ENCODE measurements at places on chromosomes 16 and 17.

DNA sequence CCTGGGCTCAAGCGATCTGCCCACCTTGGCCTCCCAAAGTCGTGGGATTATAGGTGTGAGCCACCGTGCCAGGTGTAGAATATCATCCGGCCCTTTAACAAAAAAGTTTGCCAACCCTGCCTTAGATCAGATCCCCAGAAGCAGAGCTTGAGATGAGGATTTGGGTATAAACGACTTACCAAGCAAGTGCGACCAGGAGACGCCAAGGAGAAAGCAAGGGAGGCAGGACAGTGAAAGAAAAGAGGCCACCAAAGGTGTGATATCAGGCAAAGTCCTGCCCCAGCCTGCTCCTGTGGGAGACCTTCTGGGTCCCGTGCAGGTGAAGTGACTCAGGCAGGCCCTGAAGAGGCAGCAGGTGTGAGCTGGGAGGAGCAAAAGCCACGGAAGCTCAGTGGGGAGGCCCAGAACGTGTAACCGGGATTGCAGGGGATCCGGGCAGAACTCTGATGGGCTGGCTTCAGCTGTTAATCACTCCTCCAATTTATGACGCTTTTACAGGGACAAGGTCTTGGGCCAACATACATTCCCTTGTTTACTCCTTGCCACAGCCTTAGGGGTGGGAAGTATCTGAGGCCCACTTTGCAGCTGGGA, 14.1 kb upstream of the CALB2 start:
- DNase-seq: no peak

- peak; percentile 89 for DNase-seq
Measured at GRCh38 chr16:31476303-31477219, 4.6 kb downstream of the TGFB1I1 start.

- DNase-seq: no peak
Measured at GRCh38 chr16:89024546-89025060, 47.6 kb upstream of the CBFA2T3 start.

GRCh38 chr17:55883149-55883548, 132.3 kb downstream of the PCTP start:
- DNase-seq: no peak

DNA sequence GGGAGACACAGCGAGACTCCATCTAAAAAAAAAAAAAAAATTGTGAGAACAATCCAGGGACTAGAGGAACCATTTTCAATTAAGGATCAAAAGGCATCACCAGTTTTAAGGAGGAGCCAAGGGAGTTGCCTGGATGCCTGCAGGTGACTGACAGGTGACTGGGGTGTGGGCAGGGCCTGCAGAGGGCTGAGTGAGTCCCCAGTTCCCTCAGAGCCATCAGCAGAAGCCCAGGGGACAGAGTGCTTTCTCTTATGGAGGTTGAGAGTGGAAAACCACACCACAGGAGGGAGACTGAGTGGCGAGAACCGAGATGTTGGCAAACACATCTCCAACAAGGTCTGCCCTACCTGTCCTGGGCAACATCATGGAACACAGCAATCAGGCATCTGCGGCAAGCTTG, 27.1 kb upstream of the CREBBP start:
- no peak for DNase-seq

DNA sequence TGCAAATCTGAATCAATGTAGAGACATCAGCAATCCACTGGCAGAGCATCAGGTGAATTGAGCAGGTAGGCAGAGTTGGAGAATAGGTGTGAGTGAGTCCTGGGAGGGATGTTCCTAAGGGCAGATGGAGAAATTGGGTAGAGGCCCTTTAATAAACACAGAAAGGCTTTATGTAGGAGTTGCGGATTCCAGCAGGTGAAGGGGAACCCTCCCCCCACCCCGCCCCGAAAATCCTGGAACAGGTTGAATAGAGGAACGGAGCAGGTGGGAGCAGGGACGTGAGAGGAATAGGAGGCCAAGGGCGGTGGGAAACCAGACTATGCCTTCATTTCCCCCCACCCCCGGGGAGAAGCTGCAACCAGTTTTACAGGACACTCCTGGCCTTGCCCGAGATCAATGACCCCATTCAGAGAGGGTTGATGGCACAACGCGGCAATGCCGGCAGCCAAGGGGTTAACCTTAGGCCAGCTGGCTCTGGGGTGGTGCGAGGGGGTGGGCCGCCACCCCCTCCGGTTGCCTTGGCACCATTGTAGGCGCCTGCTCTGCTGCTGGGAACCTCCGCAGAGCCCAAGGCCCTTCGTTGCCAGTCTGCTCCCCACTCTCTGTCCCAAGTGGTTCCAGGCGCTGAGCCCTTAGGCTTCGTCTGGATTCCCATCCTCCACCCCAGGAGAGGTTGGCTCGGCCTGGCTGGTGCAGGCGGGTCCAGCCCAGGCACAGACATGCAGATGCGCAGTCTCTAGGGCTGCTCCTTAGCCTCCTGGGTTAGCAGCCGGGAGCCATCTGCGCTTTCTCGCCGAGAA, 814 bp upstream of the RUNDC3A start:
- DNase-seq: no peak

DNA sequence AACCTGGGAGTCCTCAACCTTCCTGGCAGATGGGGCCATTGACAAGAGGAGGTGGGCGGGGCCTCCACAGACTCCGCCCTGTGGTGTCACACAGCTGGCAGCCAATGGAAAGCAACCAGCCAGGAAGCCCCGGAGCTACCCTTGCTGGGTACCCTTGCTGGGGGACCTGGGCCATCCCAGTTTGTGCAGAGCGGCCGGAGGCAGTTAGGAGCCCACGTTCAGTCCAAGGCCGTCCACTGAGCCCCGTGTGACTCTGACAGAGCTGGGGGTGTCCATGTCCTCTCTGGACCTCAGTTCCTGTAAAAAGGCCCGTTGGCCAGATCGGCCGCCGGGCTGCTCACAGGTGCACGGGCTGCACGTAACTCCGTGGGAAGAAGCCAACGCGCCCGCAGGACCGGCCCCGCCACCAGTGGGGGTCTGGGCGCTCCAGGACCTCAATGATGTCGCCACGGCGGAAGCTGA, 17.1 kb upstream of the FAM83G start:
- peak; percentile 27 for DNase-seq

GRCh38 chr16:88099563-88099890, 148.3 kb downstream of the BANP start:
- DNase-seq: no peak

- DNase-seq: no peak
Measured at GRCh38 chr16:68660359-68660795, 15.3 kb downstream of the CDH3 start.

- no peak for DNase-seq
Measured at GRCh38 chr17:38903404-38903803, 22.0 kb upstream of the LASP1NB start.

- DNase-seq: no peak
Measured at GRCh38 chr17:14165616-14166015, 71.0 kb downstream of the CDRT15 start.

GRCh38 chr17:22411185-22411784, 719.0 kb downstream of the KCNJ18 start:
- DNase-seq: no peak

GRCh38 chr17:74527756-74528155, 3.5 kb downstream of the CD300LB start:
- no peak for DNase-seq

DNA sequence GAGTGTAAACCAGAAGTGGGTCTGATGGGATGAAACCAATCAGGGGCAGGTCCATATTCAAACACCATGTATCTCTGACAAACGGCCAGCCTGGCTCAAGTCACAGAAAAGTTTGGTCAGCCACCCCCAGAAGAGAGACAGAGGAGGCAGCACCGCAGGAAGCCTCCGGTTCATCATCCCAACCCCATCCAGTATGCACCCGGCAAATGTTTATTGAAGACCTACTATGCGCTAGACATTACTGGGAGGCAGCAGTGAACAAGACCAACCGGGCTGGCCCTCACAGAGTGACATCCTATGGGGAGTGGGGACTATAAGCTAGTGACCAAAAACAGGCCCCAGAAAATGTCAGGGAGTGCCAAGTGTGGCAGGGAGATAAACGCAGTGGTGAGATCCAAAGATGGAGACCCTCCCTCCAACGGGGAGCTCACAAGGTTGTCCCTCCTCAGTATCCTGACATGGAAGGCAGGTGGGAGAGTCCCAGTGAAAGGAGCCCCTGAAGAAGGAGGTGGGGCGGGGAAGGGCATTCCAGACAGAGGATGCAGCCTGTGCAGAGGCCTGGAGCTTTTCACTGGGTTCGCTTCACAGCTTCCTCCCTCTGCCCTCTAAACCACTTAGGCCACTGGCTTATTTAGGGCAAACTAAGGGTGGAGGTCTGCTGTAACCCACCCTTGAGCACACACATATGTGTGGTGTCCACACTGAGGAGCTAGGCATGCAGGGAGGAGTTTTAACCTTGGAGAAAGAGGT, 2.0 kb downstream of the GSG1L start:
- no peak for DNase-seq

DNA sequence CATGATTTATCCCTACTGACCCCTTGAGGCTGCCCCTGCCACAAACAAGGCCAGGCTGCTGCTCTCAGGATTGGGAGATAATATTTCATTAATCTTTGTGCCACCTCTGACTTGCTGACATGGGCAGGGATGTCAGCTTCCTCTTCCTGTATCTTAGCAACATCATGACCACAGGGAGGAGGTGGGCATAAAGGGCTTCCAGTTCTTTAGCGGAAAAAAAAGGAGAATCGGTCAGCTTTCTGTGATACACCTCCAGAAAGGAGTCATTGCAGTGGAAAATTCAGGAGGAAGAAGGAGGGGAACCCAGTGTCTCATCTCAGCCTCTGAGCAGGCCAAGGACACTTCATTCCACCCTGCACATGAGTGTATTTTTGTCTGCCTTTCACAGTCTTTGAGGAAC, 206.8 kb upstream of the SDK2 start:
- no peak for DNase-seq

DNA sequence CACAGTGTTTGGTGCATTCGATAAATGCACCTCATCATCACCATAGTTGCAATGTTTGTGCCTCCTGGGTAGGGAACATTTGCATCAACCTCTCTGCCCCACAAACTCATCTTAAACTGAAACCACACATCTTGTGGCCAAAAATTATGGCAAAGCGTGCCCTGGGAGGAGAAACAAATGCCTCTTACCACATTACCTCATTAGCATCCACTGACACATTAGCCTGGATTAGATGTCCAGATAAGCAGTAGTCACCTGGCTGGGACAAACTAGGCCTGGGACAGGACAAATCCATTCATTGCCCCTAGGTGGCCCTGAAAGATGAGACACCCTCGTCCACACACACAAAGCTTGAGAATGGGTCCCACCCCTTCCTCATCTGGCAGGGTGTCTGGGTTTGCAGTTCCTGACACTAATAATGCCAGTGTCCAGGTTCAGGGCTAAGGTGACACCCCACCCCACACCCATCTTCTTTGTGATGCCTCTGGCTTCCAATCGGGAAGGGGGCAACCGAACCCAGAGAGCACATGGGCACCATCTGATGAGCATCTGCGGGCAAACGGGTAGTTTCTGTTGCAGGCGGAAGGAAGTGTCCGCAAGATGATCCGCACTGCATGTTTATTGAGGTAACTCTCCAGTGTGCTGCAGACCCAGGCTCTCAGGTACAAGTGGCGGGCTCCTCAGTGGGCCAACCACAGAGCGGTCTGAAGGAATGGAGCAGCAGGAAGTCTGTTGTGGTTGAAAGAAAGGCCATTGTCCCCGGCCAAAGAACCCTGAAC, 8.6 kb downstream of the XYLT1 start:
- DNase-seq: no peak

DNA sequence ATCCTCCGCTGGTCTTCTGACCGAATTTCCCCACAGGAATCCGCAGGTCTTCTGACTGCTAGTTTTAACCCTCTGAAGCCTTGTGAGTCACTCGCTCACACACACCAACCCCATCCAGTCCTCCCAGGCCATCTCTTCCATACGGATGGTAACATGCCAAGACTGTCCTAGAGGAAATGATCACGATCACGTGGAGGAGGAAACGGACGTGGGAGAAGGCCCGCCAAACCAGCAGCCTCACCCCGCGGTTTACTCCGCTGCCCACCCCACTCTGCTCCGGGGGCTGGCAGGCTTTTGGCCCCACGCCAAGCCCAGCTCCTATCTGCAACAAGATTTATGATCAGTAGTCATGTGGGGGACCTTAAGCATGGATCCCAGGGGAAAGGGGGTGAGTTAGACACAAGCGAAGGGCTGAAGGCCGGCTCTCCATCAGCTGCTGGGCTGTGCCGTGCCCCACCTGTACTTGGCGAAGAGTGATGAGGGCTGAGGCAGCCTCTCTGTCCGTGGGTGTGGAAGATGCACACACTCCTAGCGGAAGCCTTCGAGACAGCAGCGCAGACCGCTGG, 1.5 kb upstream of the FAAP100 start:
- DNase-seq: no peak

GRCh38 chr17:50272711-50273653, 1.3 kb upstream of the TMEM92 start:
- DNase-seq: peak; percentile 39

DNA sequence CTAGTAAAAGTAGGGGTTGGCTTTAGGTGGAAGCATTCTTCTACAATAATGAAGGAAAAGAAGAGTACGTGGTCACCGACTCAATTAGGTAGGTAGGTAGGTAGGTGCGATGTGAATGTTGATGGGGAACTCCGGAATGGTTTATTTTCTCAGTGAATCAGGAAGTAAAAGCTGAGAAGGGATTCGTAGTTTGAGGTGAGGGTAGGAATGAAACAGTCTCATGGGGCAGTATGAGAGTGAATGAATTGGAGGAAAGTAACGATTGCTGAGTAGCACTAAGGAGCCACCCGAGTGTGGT, 13.9 kb downstream of the PER1 start:
- no peak for DNase-seq

DNA sequence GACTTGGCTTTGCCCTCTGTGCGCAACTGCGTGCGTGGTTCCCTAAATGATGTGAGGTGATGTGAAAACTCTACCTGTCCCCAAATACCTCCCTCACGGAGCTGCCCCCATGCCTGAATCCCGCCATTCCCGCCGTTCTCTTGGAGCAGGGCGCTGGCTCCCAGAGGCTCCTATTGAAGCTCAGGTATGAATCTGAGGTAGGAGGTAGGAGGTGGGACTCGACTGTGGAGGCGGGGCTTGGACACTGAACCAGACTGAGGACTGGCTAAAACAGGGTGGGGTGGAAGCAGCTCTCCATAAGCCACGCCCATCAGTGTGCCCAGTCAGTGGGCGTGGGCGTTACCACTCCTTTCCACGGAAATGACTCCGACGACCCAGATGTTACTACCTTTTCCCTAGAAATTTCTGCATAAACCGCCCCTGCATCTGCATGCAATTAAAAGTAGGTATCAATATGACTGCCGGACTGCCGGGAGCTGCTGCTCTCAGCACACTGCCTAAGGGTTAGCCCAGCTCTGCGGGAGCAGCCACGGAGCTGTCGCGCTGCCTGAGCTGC, 41.0 kb downstream of the FOXL1 start:
- DNase-seq: no peak

GRCh38 chr17:74217037-74217730, 3.8 kb downstream of the TTYH2 start:
- DNase-seq: no peak

- DNase-seq: no peak
Measured at GRCh38 chr16:88965411-88965810, 11.6 kb downstream of the CBFA2T3 start.
